ENCODE measurements at places on chromosomes 4 and X.

GRCh38 chr4:4881432-4881831 is 22.0 kb downstream of the MSX1 start:
- DNase-seq, result no peak

DNA sequence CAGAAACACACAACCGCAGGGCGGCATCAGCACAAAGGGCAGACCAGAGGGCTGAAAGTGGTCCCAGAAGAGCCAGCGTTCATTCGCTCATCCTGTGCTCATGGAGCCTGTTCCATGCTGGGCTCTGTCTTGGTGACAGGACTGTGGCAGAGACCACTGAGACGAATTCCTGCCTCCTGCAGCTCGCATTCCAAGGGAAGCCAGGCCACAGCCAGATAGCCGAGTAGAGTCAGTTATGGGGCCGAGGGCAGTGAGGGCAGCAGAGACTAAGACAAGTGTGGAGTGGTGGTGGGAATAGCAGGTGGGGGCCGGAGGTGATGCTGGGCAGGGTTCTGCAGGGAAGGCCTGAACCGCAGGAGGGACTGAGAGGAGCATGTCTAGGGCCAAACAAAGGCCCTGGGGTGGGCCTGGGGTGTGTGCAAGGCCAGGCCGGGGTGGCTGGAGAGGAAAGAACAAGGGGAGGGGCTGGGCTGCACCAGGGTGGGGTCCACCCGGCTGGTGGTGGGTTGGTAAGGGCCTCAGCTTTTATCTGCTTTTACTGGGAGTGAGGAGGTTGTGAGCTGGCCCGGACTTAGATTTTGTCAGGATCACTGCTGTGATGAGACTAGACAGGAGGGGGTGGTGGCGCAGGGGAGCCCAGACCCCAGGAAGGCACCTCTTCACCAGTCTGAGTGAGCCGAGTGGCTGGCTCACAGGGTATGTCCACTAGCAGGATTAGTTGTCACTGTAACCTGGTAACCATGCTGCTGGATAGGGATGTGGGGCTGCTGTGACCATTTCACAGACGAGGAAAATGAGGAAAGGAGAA is 6.3 kb downstream of the PSAPL1 start:
- DNase-seq, result no peak

- DNase-seq, result no peak
Observed at GRCh38 chr4:170193496-170193895, 103.7 kb upstream of the AADAT start.

GRCh38 chr4:68338625-68339024 is 11.3 kb downstream of the YTHDC1 start:
- DNase-seq, result no peak

DNA sequence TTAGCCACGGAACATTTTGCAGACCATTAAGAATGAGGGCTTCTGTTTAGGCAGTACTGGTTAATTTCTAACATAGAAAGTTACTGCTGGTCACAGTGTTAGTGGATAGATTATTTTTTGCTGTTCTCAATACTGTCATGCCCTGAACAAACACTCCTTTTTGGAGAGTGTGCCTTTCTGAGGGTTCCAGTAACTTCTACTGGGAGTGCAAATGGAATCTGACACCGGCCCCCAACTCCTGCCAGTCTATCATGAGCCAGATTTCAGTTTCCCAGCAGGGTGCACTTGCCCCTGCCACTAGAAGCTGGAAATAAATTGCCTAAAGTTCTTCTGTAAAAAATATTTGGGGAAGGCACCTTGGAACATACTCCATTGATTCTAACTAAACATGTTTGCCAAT is 224.4 kb upstream of the GPC4 start:
- no peak for DNase-seq

DNA sequence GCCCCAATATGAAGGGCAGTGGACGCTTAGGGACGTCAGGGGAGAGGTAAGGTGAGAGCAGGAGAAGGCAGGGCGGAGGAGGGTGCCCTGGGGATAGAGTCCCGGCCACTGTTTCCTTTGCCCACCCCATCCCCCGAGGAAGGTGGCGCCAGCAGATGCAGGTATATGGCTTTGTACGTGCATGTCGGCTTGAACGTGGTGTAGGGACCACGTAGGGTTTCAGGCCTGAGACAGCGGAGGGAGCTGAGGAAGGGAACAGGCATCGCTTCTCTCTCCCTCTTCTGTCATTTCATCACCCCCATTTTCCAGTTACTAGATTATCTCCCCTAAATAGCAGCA is 97.9 kb downstream of the PHKA2 start:
- DNase-seq, result no peak

DNA sequence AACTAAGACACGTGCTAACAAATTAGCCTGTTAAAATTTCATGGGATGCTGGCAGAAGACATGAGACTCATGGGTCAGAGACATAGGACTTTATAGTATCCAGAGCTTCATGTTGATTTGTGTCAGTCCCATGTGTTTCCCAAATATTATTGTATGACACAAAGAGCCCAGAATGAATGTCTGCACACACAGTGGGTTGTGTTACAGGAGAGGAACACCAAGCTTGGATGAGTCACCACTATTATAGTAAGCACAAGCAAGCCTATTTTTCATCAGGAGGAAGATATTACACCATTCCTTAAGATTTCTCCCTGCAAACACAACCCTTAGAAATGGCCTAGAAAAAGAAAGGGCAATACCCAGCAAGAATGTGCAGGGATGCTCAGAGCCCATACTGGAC is 15.4 kb downstream of the BBS12 start:
- DNase-seq, result no peak

- no peak for DNase-seq
Observed at GRCh38 chr4:27973700-27974099, 1113.1 kb downstream of the STIM2 start.

DNA sequence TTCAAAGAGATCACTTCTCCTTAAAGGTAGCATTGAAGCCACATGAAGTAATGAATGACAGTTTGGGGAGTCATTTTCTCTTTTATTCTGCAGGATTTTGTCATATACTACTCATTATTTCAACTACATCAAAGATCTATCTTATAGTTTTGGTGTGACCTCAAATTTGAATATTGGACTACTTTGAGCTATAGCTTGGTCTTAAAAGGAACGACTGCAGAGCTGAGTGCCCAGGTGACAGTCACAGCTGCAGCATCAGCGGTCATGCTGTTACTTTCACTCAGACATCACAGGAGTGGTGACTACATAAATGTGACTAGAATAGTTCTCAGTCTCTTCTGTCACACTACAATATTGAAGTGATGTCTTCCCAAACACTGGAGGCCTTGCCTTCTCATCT is 10.7 kb upstream of the SPCS3 start:
- DNase-seq, result no peak

- DNase-seq, result no peak
Observed at GRCh38 chrX:19789782-19790181, 97.6 kb downstream of the SH3KBP1 start.

- peak; percentile 84 for DNase-seq
Observed at GRCh38 chr4:88591787-88592599, at the start of gene HERC3. TSS of gene HERC3 (plus strand) at chr4:88592480. CDS start at chr4:88605824, 13,344 bp downstream.

DNA sequence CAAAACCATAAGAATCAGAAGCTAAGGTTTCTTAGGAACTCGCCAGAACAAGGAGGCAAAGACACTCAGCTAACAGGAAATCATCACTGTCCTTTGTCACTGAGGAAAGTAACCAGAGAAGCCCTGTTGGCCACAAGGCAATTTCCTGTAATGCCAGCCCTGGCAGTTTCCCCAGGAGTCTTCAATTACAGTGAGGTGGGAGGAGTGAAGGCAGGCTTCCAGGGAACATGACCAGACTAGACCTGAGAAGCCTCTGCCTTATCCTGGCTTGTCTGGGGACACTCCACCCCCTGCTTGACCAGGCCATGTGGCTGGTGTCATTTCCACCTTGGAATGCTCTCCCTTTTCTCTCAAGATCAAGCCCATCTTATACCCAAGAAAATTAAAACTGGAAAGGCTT is 125.3 kb downstream of the COL4A6 start:
- DNase-seq, result no peak

GRCh38 chrX:80807992-80808735 is 1.5 kb downstream of the BRWD3 start:
- peak; percentile 27 for DNase-seq

DNA sequence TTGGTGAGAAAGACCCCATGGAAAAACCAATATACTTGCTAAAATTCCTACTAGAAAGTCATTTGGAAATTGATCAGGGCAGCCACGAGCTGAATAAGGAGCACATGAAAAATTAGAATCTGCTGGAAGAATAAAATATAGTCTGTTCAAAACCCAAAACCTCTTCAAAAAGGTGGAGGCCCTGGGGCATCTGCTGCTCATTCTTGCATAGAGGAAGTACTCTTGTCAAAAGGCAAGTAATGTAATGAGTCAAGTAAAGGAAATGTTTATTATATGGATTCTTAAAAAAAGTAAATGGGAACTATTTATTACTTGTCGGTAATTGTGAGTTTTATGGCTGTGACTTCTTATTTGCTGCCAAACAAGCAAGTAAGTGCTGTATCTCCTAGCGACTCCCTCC is 109.5 kb downstream of the GK start:
- no peak for DNase-seq

GRCh38 chr4:69489856-69490255 is 5.8 kb downstream of the UGT2B4 start:
- DNase-seq, result no peak

DNA sequence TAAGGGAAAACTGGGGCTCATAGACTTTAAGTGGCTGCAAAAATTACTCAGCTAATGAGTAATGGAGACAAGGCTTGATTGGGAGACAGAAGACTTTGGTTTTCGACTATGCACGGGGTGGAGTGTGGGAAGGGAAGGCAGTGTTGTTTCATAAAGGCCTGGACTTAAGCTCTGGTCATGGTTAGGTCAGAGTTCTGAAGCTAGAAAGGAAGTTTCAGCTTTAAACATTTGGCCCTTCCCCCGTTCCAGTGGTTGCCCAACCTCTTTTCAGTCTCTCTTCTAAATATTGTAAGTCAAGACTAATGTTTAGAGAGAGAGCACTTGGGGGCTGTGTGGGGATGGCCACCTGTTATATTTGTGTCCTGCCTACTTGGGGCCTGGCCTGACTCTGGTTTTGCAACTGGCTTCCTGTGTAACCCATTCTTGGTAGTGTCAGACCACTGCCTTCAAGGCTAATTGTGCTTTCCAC is 21.0 kb downstream of the MSN start:
- no peak for DNase-seq

- no peak for DNase-seq
Observed at GRCh38 chrX:28998609-28999135, 411.4 kb downstream of the IL1RAPL1 start.

GRCh38 chrX:71578253-71579135 is at the start of gene GCNA:
TSS of gene GCNA (plus strand) at chrX:71578437. CDS start at chrX:71580822, 2,385 bp downstream.
- no peak for DNase-seq

DNA sequence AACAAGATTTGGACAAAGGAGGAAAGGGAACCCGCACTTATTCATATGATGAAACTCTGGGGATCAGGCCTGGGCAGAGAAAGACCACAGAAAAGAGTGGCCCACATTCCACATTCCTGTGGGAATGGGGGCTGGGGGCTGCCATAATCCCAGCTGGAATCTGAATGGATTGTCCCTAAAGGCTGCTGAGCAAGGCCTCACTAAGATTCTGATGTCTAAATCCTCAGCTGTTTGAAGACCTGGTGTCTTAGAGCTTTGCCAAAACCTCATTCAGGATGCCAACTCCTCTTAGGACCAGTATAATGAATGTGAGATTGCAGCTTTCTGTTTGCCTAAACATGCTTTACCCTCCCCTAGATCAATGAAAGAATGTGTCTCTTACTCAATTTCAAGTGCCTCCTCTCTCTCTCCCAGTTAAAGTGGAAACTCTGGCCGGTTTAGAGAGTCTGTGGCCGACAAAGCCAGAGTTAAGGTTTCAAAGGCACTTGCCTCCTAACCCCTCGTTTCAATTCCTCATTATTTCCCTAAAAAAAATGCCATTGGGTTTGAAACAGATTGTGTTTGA is 33.3 kb upstream of the GPC4 start:
- no peak for DNase-seq

- no peak for DNase-seq
Observed at GRCh38 chrX:139795196-139795595, 87.2 kb upstream of the MCF2 start.

DNA sequence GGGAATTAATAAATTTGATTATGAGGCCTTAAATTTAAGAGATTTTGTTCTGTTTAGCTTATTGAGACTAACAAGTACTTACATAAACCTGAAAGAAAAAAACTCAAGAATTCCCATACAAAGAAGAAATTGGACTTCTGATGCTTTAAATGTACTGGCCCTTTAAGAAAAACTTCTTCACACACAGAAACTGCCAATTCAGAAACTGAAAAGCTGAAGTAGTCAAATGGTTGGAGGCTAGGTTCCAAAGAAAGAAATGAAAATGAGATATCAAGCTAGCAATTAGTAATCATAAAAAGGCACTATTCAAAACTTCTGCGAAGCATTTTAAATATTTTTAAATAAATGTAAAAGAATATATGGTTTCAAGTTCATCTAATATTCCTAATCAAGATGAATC is 151.3 kb downstream of the THOC2 start:
- DNase-seq, result no peak

DNA sequence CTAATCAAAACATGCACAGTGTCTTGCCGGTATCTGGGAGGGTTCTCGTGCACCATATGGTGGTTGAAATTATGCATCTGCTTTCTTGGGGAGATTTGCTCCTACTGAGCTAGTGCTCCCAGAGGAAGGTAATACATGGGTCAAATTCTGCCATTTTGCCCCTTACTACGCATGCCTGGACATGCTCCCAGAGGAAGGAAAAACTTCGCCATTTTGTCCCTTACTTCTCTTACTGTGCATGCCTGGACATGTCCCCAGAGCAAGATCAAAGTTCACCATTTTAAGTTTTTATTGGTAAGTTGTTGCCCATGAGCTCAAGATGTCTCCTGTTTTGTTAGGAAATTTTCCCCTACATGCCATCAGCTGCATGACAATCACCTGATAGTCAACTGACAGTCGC is 252.1 kb upstream of the KLHL4 start:
- DNase-seq, result no peak

- no peak for DNase-seq
Observed at GRCh38 chrX:124530803-124531202, 184.4 kb downstream of the SH2D1A start.

DNA sequence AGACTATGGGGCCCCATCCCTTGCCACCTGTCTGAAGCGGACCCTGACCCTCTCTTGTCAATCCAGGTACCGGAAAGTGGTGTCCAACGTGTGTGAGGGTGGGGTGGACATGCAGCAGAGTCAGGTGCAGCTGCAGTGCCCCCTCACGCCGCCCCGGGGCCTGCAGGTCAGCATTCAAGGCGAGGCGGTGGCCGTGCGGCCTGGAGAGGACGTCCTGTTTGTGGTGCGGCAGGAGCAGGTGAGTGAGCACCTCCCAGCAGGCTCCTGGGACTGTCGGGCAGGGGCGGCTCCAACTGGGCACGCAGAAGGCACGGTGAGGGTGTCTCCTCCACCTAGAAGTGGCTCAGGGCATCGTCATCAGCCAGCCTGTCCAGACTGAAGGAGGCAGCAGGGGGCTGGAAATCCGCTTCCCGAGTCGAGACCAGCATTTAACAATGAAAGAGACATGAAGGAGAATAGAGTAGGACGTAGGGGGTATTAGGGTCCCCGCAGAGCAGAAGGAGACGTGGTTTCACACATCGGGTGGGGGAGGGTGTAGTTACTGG is 221.6 kb downstream of the AFAP1 start:
- DNase-seq, result no peak
